ENCODE measurements at places on chromosomes 2 and 18. TPM values are rescaled to one million over a fixed set of nuclear protein-coding genes. Genes with fewer than 3 reads are reported as not detected.

Gene CYS1
- total RNA-seq = 21.3 TPM

- H3K27me3 ChIP-seq = no peaks in the 10 kb centered on the region
- H3K27ac ChIP-seq = no peak overlapping the region
- no peak overlapping the region for H3K4me3 ChIP-seq
- DNase-seq = no peak
- no peaks in the 10 kb centered on the region for H3K36me3 ChIP-seq
- no peaks in the 10 kb centered on the region for H3K4me1 ChIP-seq
Observed at GRCh38 chr18:52963481-52963880, 623.5 kb downstream of the DCC start.

DNA sequence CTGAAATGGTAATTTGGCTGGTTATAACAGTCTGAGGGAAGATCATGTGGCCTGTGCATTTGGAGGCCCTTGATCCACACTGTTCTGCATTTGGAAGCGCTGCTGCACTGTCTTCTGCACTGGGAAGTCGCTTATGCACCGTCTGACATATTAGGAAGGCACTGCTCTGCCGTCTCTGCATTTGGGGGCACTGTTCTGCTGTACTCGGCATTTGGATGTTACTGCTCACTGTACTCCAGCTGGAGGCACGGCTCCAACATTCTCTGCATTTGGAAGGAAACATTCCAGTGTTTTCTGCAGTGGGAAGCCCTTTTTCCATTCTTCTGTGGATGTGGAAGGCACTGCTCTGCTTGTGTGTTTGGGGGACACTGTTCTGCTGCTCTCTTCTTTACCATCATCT, 9.6 kb upstream of the PROM2 start:
- no peak overlapping the region for H3K4me3 ChIP-seq
- no peaks in the 10 kb centered on the region for H3K4me1 ChIP-seq
- H3K27ac ChIP-seq = no peak overlapping the region
- DNase-seq = no peak

DNA sequence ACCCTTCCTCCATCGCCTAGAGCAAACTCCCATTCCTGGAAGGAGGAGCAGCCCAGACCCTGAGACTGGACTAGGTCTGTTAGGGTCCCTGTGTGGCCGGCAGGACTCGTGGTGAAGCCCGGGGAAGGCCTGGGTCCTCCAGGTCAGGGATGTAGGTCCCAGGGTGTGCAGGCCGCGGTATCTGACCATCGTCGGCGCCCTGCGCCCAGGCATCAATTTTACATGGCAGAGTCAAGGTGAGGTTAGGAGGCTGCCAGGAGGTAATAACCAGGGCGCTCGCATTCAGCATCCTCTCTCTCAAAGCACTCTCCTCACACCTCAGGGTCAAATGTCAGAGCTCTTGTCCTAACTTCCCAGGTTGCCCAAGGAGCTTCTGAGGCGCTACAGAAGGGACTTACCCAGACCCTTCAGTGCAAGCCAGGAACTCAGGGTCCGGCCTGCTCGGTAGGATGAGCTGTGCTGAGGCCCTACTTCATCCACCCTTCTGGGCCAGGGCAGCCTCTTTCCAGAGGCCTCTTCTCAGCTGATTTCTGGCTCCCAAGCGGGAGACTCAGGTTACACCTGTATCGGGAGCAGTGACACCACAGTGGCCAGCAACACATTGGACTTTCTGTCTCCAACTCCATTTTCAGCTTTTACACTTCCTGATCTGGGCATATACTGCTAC, 628 bp downstream of the SH2D6 start:
- DNase-seq = no peak
- peak overlapping the region; percentile 55 for H3K4me3 ChIP-seq
- no peaks in the 10 kb centered on the region for H3K36me3 ChIP-seq

Gene MEP1B
- not detected for total RNA-seq

Gene SCN9A
- total RNA-seq = 11.5 TPM

- H3K4me1 ChIP-seq = no peaks in the 10 kb centered on the region
- H3K27ac ChIP-seq = no peak overlapping the region
- no peaks in the 10 kb centered on the region for H3K36me3 ChIP-seq
- H3K4me3 ChIP-seq = no peak overlapping the region
- no peaks in the 10 kb centered on the region for H3K27me3 ChIP-seq
Observed at GRCh38 chr2:132497591-132497990, 81.0 kb downstream of the GPR39 start.

GRCh38 chr2:170576296-170576695, 138.8 kb upstream of the SP5 start:
- H3K4me1 ChIP-seq = no peaks in the 10 kb centered on the region
- no peak overlapping the region for H3K27ac ChIP-seq
- no peaks in the 10 kb centered on the region for H3K27me3 ChIP-seq

DNA sequence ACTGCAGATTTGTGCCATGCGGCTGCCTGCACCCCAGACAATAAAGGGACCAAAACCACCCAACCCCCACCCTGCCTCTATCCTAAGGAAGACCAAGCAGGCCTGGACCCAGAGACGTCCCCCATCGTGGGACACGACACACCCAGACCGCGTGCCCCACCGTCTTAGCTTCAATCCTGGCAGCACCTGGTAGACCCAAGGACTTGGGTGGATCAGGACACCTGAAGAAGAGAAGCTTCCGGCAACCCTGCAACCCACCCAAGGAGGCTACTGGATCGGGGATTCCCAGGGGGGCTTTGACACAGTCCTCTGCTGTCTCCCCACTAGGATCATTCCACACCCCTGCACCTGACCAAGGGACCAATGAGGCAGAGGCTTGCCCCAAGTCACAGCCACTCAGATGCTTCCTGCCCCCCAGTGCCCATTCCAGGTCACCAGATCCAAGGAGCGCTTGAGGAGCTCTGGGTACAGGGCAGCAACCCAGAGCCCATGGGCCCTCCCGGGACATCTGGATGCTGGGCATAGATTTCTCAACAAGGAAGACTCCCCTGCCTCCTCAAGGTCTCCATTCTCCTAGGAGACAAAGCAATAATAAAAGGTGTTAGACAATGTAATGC, 3.6 kb downstream of the ALPI start:
- no peak overlapping the region for H3K27ac ChIP-seq
- H3K4me1 ChIP-seq = no peaks in the 10 kb centered on the region
- H3K36me3 ChIP-seq = no peaks in the 10 kb centered on the region
- DNase-seq = no peak
- H3K4me3 ChIP-seq = no peak overlapping the region
- H3K27me3 ChIP-seq = peaks cover 17% of the 10 kb centered on the region

Gene REEP1
- 0.78 TPM for total RNA-seq

Gene CLEC4F
- not detected for total RNA-seq

GRCh38 chr2:61134141-61134540, 27.8 kb upstream of the C2orf74 start:
- H3K4me3 ChIP-seq = no peak overlapping the region
- H3K27ac ChIP-seq = no peak overlapping the region
- 0 out of 2 replicates have a peak, but pooled peaks cover 3% of the 10 kb centered on the region for H3K4me1 ChIP-seq
- H3K36me3 ChIP-seq = no peaks in the 10 kb centered on the region

GRCh38 chr2:36490749-36491148, 107.2 kb downstream of the FEZ2 start:
- no peak for DNase-seq
- H3K27ac ChIP-seq = peak overlapping the region; percentile 97
- peaks cover 54% of the 10 kb centered on the region for H3K36me3 ChIP-seq
- H3K4me3 ChIP-seq = no peak overlapping the region
- no peaks in the 10 kb centered on the region for H3K27me3 ChIP-seq

DNA sequence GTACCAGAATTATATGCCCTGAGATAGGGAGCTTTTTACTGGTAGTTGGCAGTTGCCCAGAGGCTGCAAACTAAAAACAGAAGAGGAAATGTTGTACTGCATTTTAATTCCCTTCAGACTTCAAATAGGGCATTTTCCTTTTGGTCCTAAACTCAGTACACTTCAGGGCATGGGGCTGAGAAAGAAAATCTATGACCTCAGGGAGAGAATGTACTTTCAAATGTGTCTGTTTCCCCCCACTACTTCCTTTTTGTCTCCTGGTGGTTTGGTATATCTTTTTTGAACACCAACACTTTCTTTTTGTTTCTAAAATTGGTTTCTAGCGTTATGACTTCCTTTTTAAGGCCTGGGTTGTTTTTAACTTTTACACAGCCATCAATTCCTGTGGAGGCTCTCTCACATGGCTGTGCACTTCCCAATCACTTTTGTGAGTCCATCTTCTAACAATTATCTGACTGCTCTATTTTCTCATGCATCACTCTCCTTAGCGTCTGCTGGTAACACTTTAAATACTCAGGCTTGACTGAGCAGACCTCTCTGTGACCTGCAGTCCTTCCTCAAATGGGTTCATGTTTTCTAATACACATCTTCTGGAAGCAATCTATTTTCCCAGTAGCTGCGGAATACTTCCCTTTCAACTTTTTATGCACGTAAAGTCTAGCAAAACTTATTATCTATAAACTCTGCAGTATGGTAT, 596.0 kb downstream of the LRP1B start:
- H3K4me1 ChIP-seq = no peaks in the 10 kb centered on the region
- H3K4me3 ChIP-seq = no peak overlapping the region
- H3K27me3 ChIP-seq = no peaks in the 10 kb centered on the region
- H3K36me3 ChIP-seq = no peaks in the 10 kb centered on the region
- DNase-seq = no peak
- H3K27ac ChIP-seq = no peak overlapping the region

- no peaks in the 10 kb centered on the region for H3K27me3 ChIP-seq
- peak overlapping the region; percentile 92 for H3K4me3 ChIP-seq
- peaks cover 6% of the 10 kb centered on the region for H3K36me3 ChIP-seq
- H3K27ac ChIP-seq = peak overlapping the region; percentile 75
- no peak for DNase-seq
Observed at GRCh38 chr18:44679914-44680272, 795 bp upstream of the SETBP1 start.

Gene C2orf80
- total RNA-seq = not detected
